ENCODE measurements at places on chromosomes 3 and 15. TPM values are rescaled to one million over a fixed set of nuclear protein-coding genes. Genes with fewer than 3 reads are reported as not detected.

GRK7 gene
- 0.05 TPM for total RNA-seq

PP2D1 gene
- not detected for total RNA-seq

OR5K2 gene
- total RNA-seq = not detected

FOXB1 gene
- total RNA-seq = not detected

SERP1 gene
- 144 TPM for total RNA-seq

MYO9A gene
- total RNA-seq = 31.8 TPM

TBC1D23 gene
- total RNA-seq = 87.7 TPM

SLC41A3 gene
- total RNA-seq = 46.2 TPM

RBMS3 gene
- total RNA-seq = 26.7 TPM

C3orf49 gene
- total RNA-seq = not detected

CIDEC gene
- total RNA-seq = not detected

TXNRD3 gene
- 9.5 TPM for total RNA-seq

LIPC gene
- total RNA-seq = 1.6 TPM

CAPN7 gene
- total RNA-seq = 46.8 TPM

THAP10 gene
- 1.0 TPM for total RNA-seq

CLDN16 gene
- total RNA-seq = 30.2 TPM

ACSBG1 gene
- not detected for total RNA-seq

SEC22A gene
- total RNA-seq = 74.0 TPM

ACAN gene
- under 0.01 TPM for total RNA-seq

SLC9C1 gene
- total RNA-seq = 1.7 TPM
